ENCODE measurements at places on chromosomes 5 and 9.

- no peak for DNase-seq
These were observed 2.3 kb downstream of the TGFBI start for GRCh38 chr5:136030956-136031611.

- DNase-seq, result no peak
These were observed 2.8 kb upstream of the TIFAB start for GRCh38 chr5:135454946-135455345.

- DNase-seq, result no peak
These were observed 145.0 kb downstream of the GDNF start for GRCh38 chr5:37694867-37695266.

DNA sequence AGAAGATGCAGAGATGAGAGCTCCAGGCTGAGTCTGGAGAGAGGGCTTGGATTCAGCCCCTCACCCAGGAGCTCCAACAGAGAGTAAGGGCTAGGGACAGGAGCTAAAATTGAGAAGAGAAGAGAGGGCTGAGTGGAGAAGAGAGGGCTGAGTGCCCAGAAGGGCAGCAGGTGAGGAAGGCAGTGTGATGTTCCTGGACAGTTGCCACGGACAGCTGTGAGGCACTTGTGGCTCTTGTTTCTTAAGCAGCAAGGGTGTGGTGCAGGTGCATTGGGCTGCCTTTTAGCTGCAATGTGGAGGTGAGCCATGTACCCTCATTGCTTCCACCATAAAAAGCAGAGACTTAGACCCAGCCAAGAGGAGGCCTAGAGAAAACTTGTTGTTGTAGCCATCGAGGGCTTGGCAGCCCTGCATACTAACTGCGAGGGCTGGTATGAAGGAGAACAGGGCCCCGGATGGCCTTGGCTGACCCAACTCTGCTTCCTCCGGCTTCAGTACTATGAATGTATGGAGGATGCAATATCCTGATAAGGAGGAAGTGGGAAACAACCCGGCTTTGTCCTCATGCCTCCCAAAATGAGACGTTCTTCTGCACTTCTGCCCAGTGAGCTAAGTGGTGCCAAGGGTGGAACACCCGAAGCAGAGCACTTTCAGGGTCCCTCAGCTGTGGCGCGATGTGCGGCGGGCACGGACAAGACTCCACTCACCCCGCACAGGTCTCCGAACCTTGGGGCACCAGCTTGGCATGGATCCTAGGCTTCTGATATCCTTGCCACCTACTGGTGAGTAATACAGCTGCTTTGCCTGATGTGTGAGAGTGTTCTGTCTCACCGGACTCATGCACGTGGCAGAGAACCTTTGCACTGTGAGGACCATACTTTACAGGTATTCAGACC lies 65.2 kb downstream of the LRRC70 start:
- DNase-seq, result no peak

DNA sequence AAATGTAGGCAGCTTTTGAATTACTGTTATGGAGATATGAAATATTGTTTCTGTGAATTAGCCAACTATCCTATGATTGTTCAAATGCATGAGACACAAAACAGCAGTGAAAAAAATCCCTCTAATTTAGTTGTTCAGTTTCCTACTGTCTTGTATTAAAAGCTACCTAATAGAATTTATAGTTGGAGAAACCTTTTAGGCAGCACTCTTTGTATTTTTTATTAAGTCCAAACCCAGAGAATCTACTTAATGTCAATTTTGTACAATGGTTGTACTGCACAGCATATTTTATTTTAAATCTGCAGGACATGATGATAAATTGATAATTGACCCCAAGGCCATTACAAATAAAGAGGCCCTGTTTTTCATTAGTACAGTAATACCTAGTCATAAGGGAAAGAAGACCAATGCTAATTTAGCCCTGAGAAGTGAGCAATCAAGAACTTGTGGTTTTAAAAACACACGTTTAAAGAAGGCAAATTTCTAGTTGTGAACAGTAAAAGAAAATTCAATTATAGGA lies 607.5 kb downstream of the ISL1 start:
- no peak for DNase-seq

DNA sequence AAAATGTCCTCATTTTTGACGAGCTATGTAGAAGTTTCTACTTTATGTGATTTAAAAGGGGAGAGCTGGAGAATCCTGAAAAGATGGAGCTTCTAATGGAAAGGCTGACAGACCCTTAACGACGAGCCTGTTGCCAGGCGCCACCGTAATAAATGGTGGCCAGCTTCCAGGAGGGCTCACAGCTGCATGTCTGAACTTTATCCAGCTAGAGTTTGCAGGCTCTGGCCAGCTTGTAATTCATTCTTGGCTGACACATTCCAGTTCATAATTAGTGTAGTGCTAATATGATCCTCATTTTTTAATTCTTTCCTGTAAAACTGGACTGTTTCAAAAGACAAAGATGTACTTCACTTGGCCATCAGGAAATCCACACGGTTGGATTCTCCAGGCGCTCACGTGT lies 246.7 kb downstream of the GAS1 start:
- DNase-seq, result no peak

DNA sequence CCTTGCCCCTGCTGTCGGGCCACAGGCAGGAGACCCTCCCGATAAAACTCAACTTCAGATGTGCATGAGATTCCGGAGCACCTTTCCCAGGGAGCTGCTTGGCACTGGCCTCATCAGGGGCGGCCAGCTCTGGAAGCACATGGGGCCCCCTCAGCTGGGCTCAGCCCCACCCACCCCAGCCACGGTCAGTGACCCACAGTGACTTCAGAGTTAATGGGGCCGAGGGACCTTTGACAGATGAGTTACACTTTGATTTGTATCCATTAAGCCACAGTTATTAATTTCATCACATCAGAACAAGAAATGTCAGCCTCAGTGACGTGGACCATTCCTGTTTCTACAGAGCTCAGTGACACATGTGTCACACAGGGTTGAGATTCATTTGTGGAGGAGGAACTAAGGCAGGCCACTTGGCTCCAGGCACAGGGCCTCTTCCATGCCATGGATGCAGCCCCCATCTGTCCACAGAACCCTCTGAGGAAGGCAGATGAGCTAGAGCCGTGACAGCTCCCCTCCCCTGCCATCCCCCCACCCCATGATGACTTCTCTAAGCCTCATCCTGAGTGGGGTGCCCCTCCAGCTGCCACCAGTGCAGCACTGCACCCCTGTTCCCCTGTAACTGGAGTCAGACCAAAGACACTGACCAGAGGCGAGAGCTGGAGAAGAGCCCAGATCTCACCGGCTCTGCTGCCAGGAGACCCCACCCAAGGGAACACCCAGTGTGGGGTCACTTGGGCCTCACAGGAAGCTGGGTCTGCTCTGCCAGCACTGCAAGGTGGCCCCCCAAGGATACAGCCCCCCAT lies 69.4 kb upstream of the ADAMTS2 start:
- no peak for DNase-seq

DNA sequence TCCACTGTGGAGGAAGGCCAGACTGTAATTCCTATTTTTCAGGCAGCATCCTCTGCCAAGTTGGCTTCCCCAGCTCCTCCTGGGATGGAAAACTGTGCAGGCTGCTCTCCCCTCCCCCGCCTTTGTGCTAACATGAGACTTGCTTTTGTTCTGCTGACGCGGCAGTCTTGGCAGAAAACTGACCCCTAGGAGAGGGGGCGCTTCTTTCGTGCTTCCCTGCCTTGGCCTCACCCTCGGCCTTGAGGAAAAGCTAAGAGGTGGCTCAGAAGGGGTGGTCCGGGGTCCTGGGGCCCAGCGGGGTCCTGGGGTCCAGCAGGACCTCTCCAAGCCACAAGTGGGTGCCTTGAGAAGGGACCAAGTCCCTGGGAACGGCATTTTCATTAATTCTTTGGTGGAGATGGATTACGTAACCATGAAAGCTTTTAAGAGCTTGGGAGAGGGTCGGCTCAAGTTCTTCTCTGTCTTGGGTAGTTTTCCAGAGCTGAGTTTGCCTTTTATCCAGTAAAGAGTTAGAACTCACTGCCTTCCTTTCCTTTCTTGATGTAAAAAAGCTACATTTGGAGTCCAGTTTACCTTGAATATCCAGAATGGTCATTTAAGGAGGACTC lies 51.0 kb downstream of the SH3PXD2B start:
- no peak for DNase-seq

DNA sequence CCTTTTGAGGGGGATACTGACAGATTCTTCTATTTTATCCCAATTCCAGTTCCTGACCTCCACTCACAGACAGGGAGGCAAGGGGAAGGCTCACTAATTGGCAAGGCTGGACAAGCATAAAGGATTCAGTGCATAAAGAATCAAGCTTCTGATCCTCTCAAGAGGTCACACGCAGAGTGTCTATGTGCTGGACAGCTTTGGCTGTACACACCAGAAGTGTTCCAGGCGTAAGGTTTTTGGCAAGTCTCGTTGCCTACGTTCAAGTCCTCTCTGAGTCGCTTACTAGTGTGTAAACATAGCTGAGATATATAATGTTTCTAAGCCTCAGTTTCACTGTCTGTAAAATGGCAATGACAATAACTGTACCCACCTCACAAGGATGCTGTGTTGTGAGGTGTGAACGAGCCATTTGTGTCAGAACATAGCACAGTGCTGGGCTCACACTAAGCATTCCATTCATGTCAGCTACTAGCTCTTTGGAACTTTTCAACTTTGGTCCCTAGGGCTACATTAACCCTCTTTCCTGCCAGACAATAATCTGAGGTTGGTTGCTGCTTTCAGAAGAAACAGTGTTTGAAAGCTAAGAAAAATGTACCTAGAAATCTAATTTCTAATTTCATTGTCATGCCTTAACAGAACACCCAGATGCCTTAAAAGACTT lies 52.1 kb downstream of the PALM2AKAP2 start:
- DNase-seq, result no peak

DNA sequence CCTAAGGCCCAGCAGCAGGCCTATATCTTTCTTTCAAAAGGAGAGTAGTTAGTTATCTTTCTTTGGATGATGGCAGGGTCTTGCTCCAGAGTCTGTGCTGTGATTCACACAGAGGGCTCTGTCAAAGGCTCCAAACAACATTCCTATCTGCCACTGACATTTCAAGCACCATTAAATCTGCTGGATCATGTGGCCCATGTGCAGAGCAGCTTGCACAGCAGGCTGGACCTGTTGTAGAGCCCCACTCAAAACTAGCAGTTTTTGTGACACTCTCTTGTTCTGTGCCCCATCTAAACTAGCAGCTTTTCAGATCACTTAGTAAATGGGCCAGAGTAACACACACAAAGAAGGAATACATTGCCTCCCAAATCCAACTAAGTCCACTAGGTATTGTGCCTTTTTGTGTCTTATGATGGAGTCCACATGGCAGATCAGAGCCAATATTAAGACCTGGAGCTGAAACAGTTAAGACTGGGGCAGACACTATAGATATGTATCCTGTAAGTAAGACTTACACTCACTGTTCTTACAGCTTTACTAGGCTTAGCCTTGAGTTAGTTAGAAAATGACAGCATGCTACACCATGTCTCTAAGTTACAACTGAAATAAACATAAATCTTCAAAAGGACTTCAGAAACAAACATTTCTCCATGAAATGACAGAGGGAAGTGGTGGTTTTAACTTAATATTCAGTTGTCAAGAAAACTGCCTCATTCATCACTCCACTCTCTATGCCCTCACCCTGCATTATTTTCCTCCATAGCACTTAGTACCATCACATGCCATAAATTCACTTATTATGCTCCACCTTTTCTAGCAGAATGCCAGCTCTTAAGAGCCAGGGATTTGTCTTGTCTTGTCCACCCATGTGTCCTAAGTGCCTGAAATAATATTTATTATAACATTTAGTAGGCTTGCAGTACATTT lies 400.9 kb downstream of the RAB3C start:
- no peak for DNase-seq

GRCh38 chr5:151006704-151007334 lies 13.6 kb upstream of the GPX3 start:
- DNase-seq, result no peak

- DNase-seq, result no peak
These were observed 53.7 kb downstream of the TGFBR1 start for GRCh38 chr9:99158629-99159028.

DNA sequence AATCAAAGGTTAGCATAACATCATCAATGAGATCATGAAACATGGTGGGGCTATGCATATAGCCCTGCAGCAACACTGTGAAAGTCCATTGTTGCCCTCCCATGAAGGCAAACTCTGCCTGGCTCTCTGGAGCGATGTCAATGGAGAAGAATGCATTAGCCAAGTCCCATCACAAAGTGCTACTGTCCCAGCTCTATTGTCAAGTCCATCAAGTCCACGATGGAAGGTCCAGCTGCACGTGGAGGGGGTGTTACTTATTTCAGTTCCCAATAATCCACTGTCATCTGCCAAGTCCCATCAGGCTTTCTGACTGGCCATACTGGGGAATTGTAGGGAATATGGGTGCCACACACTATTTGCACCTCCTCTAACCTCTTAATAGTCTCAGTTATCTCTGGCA lies 10.8 kb downstream of the DMAC1 start:
- no peak for DNase-seq

GRCh38 chr5:131328536-131329285 lies 64.9 kb downstream of the CDC42SE2 start:
- DNase-seq, result no peak

Data from immature natural killer cell (primary cell).